ENCODE measurements at places on chromosomes 12 and 14.

DNA sequence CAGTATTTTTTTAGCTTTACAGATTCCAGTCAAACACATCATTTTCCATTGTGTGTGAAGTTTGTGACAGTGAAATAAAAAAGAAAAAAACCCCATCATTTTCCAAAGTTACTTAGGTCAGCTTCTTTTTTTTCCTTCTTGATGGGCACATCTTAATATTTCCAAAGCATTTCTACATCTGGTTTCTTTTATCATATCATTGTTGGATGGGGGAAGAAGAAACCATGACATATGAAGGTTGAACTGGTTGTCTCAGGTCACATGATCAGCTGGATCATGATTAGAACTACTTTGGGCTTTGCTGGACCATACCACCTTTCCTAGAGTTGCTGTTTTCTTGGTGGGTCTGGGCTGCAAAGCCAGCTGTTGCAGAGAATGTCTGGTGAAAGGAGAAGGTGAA lies 59.8 kb downstream of the FOS start:
- no peak for DNase-seq

DNA sequence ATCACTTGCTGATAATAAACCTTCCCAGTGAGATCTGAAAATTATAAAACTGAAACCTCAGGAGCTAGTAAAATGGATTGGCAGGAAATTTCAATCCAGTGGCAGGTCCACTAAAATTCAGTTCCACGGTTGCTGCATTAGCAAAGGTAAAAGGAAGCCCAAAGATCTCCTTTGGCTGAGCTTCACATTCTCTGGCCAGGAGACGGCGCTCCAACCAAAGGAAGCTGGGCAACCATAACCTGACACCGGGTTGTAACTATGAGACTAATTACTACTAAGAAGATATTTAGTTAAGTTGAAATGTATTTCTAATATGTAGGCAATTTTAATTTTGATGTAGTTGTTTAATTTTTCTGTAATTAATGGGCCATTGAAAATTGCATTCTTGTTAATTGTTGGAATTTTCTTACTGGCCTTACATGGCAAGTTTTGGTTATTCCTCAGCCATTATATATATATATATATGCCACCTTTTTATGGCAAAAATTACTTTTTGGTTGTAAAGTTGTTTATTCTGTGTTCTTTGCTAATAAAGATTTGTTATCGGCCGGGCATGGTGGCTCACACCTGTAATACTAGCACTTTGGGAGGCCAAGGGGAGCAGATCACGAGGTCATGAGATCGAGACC lies 17.0 kb downstream of the OR8S1 start:
- DNase-seq = peak; percentile 39

- DNase-seq = no peak
Observed at GRCh38 chr14:96385385-96385784, 6.5 kb upstream of the AK7 start.

DNA sequence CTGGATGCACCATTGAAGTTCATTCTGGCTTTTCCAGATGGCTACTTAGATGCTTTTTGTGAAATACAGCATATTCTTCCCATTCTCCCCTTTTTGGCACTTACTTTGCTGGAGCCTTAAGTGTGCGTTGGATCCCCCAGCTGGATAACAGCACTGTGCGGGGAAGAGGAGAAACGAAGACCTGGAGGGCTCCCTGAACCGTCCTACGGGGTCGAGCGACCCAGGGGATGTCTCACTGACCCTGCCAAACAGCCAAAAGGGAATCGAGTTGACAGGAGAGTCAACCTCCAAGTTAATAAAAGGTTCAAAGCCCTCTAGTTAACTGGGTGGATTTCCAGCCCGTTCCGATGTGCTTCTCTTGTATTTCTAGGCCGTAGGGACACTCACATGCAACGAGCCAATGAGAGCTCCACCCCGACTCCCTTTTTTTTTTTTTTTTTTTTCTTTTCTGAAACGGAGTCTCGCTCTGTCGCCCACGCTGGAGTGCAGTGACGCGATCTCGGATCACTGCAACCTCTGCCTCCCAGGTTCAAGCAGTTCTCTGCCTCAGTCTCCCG lies 1.0 kb upstream of the CAMKK2 start:
- DNase-seq = peak; percentile 24
